Stimulated activated CD4-positive, alpha-beta T cell treated with anti-CD3 and anti-CD28 coated beads, Interleukin-12 subunit alpha, Interleukin-12 subunit beta, amount 100 ng/mL, for 4 hours (primary cell): ENCODE measurements at places on chromosomes 13 and 19.

DNA sequence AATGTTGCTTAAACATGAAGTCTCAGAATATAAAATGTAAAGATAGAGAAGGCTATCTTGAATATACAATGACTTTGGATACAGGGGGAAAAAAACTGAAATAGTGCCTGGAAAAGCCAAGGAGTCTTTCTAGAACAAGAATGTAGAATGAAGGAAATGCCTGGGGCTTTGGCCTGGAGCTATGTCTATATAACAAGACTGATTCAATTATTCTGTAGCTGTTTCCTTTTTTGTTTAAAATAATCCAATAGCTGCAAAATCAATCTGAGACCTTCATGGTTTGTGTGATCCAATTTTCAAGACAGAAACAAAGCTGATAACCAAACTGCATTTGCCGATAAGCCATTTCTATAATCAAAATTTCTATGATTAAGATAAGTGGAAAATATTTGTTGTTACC is 530.9 kb upstream of the NBEA start:
- no peak for DNase-seq

DNA sequence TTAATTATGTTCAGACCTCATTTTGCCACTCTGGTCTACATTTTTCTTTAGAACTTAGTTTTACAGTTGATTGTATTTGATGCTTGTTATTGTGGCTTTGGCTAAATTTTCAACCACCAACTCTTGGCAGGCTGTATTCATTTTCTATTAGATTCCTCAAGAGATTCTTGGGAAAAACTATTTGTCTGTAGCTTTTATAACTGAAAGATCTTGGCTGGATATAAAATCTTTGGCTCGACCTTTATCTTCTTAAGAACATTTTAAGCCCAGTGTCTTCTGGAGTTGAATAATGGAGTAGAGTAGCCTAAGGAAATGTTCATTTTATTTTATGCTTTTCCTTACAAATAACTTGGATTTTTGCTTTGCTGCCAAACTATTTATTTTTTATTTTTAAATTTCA is 848.5 kb downstream of the PCDH17 start:
- no peak for DNase-seq

DNA sequence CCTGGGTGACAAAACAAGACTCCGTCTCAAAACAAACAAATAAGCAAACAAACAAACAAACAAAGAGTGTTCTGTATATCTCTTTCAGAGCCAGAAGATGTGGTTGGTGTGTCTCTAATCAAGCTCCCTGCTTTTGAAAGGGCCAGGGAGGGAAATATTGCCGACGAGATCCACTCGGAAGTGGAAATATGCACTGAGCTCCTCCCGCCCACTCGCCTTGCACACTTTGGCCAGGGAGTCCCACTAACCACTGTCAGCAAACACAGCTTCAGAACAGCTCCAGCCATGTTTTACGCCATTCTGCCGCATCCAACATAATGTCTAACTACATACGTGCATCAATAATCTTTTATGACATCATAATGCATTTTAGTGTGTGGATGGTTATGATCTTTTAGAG is 155.5 kb upstream of the VSTM2B start:
- DNase-seq, result no peak

DNA sequence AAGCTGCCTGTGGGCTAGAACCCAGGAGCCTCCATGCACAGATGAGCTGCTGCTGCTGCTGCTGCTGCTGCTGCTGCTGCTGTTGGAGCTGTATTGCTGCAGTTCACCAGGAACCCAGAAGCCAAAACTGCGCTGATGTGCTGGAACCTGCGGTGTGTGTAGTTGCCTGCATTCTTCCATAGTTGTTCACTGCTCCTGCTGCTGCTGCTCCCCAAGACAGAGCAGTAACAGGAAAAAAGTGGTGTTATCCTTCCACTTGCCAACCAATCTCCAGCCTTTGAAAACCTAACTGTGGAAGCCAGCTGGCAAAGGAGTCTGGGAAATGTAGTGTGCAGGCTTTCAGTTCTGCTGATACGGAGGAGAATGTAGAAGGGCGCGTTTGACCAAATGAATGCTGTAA is 37.9 kb downstream of the ARHGAP35 start:
- DNase-seq, result no peak

DNA sequence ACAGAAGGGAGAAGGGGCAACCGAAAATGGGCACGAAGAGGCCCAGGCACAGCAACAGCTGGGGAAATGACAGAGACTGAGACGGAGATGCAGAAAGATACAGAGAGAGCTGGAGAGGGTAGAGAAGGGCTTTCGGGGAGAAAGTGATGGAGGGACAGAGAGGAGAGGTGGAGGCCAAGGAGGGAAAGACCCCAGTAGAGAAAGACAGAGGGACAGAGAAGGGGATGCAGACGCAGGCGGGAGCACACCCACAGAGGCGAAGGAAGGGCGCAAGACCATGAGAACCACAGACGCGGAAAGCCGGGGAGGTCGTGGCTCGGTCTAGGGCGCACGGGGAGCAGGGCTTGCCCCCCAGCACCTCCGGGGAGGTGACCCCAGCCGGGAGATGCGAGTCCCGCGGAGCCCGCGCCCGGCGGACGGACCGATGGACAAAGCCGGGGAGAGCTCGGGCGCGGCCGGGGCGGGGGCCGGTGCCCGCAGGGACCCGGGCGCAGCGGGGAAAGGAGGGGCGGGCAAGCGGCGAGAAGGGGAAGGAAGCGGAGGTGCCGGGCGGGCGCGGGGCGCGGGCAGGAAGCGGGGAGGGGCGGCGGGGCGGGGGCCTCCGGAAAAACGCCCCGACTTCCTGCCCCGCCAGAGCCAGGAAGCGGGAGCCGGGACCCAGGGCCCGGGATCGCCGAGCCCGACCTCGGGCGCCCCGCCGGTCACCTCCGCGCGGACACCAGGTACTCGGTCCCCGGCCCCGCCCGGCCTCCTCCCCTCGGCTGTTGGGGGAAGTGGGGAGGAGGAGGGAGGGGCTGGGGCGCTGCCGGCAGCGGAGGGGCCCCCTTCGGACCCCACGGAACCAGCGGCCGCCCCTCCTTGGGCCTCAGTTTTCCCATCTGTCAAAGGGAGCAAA is at the start of gene ARHGEF1:
ARHGEF1 (plus strand) TSS at position 617 of the 895 bp plus-strand sequence. CDS start 4,899 bp downstream, outside the sequence.
- peak; percentile 64 for DNase-seq

DNA sequence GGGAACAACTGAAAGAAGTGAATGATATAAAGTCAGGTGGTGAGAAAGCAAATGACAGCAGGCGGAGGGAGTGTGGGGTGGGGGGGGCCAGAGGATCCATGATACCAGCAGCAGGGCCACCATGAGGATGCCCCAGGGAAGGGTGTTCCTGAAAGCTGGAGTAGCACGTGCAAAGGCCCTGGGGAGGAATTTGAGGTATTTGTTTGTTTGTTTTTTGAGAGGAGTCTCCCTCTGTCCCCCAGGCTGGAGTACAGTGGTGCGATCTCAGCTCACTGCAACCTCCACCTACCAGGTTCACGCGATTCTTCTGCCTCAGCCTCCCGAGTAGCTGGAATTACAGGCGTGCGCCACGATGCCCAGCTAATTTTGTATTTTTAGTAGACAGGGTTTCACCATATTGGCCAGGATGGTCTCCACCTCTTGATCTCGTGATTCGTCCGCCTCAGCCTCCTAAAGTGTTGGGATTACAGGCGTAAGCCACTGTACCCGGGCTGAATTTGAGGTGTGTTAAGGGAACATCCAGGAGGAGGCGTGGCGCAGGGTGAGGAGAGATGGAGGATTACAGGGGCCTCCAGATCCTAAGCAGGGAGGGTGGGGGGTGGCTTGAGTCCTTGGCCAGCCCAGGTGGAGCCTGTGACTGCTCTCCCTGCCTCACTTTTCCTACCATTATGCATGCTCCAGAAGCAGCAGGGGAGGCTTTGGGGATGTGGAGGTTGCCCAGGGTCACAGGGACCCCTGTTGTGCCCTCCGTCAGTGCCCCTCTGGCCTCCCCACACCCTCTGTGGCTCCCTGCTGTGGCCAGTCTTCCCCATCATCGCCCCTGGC is 12.4 kb upstream of the JUND start:
- no peak for DNase-seq

DNA sequence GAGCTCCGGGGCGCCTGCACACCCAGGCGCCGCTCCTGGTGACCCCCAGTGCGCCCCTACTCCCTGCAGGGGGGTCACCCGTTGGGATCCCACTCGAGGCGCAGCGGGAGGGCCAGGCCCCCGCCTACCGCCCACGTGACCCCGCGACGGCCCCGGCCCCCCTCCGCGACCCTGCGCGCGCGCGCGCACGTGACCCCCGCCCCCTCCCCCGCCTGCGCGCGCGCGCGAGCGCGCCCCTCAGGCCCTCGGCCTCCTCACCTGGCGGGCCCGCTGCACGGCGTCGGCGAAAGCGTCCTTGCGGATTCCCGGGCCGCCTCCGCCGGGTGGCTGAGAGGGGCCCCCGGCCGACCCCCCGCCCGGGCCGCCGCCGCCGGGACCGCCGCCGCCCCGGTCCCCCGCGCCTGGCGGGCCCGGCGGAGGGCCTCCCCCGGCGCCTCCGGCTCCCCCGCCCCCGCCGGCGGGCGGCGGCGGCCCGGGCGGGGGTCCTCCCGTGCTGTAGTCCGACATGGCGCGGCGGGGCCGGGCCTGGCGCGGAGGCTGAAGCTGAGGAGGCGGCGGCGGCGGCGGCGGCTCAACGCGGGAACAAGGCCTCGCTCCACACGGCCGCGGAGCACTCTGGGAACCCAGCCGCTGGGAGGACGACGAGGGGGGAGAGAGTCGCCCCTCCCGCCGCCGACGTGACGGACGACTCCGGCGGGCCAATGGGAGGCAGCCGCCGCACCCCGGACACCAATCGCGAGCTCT is at the start of gene KHSRP:
KHSRP (minus strand) TSS at position 617 of the 744 bp plus-strand sequence; CDS start at position 507, 110 bp downstream.
- DNase-seq, result peak; percentile 44

GRCh38 chr13:106424805-106425204 is 110.7 kb downstream of the EFNB2 start:
- DNase-seq, result no peak

DNA sequence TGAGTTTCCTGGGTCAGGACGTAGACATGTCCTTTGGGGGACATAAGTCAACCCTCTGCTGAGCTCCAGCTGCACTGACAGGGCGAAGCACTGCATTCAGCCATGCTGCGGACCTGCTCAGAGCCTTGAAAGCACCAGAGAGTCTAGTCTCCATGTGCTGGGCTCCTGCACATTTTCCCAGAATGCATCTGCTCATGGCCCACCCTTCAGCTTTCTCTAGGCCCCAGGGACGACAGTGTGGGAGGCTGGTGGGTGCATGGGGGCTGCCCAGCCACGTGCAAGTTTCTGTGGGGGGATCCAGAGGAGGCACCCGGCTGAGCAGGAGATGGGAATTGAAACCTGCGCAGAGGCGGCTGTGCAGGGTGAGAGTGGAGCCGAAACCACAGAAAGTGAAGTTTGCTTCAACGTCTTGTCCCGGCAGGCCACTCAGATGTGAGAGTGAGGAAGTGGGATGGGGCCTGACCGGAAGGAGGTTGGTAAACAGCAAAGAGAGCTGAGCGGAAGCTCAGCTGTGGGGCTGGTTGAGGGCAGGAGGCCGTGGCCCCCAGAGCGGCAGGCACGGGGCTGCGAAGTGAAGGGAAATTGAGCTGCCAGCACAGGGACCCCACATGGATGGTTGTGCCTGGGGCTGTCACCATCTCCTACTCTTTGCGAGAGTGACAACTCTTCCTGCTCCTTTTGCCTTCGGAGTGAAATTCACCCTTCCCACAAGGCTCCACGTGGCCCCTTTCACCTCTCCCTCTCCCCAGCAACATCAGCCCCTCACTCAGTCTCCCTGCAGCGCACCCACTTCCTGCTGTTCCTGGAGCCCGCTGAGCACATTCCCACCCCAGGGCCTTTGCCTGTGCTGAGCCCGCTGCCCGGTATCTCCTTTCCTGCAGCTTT is 11.8 kb downstream of the PGLS start:
- DNase-seq, result peak; percentile 26

DNA sequence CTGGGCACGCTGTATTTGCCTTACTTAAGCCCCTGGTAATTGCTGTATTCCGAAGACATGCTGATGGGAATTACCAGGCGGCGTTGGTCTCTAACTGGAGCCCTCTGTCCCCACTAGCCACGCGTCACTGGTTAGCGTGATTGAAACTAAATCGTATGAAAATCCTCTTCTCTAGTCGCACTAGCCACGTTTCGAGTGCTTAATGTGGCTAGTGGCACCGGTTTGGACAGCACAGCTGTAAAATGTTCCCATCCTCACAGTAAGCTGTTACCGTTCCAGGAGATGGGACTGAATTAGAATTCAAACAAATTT is 676 bp downstream of the BRCA2 start:
- no peak for DNase-seq

DNA sequence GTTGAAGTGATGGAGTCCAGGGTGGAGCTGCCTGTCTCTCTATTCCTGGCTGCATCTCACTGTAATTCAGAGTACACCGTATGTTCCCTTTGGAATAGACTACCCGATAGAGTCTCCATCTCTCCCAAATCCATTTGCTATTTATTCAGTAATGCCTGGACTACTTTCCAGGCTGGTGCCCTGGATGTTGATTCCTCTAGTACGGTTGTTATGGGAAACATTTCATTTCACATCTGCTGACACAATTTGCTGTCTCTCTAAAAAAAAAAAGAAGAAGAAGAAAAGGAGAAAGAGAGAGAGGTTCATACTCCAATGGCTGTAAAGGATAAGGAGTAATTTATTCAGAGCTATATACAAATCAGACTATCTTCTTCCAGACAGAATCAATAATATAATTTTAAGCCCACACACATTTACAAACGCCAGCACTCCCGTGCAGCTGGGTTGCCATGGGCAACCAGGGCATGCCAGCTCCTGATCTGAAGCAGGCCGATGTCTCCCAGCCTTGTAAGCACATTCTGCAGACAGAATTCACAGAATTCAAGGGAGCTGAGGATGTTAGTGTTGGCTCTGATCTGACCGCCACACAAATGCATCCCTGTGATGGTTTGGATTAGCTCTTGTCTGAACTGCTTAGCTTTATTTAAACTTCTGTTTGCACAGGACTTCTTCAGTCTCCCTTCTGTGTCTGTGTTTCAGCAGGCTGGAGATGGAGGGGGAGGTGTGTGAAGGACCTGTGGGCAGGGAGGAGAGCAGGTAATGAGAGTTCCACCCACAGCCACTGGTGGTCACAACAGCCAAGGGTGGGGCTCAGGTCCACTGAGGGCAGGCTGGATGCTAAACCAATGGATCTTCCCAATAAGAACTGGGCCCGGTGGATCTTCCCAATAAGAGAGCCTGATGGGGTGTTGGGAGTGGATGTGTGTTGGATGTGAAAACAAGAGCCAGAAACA is 66.0 kb downstream of the TEX26 start:
- DNase-seq, result no peak

GRCh38 chr13:25752957-25753551 is 298.8 kb downstream of the SHISA2 start:
- DNase-seq, result no peak

DNA sequence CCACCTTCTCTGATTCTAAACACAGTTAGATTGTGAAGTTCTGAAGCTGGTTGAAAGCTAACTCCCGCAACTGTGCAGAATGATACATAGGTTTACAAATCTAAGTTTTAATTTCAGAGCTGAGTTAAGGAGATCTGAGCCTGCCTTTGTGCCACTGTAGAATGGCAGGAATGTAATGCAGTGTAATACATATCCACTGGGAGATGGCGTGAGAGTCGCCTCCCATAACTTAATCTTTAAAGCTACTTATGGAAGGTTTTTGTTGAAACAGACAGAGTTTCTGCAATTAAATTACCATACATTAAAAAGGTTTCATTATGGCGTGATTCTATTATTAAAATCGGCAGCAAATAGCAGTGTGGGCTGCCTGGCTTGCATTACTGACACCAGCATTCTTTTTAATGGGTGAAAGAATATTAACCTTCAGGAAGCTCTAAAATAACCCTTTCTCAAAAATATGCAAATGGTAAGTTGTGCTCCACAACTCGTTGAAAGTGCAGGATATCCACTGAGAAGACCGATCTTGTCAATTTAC is 257.4 kb downstream of the OLFM4 start:
- no peak for DNase-seq

- DNase-seq, result no peak
Measured at GRCh38 chr13:69769608-69770007, 338.0 kb upstream of the ATXN8OS start.

GRCh38 chr13:94550062-94550738 is 45.8 kb downstream of the TGDS start:
- no peak for DNase-seq
